Peyer's patch (tissue), 4 donors: ENCODE measurements at places on chromosomes 11 and 22.

- DNase-seq: no peak
Measured at GRCh38 chr11:936199-936598, 10.5 kb downstream of the AP2A2 start.

DNA sequence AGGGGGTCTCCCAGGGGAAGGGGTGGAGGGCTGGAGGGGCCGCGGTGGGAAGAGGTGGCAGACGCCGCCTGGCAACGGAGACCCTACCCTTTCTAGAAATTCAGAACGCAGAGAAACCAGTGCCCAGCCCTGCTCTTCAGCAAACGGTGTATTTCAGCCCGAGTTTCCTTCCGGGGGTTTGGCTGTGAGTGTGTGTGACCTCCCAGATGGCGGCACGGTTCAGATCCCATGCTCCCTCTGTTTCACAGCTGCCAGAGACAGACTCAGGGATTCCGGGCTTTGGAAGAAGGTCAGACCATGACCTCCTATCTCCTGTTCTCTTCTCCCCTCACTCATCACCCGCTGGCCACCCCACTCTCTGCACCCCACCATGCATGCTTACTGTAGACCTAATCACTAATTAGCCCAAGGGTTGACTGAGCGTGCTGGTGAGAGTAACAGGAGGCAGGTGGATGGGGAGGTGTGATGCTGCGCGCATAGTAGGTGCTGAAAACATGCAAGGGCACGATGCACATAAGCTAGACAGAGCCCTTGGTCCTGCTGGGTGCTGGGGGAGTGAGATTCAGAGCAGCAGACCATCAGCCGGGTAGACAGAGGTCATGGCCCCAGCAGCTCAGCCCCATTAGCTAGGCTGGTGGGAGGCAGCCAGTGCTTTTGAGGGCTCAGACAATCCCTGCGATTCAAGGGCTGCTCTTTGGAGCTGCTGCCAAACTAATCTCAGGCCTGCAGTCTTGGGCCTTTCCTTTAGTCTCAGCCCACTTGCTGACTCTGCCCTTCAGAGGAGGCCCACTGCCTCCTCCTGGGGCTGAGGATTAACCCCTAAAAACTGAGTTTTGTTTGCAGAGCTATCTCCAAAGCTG is 256.5 kb upstream of the CADM1 start:
- DNase-seq: no peak

DNA sequence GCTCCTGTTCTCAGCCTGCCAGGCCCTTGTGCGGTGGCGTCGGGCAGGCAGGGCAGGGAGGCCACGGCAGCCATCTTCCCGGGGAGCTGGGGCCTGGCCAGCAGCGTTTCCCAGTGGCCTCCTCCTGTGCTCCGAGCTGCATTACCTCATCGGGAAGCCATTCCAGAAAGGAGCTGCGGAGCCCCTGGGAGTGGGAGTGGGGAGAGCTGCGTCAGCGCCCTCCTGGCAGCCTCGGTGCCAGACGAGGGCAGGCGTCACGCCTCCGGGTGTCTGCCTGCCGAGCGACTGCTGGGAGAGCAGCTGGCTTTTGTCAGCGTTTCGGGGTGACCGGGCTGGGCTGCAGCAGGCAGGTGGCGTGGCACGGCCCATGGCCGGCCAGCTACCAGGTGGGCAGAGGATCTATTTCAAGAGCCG is 30.9 kb upstream of the WNT7B start:
- peak; percentile 65 for DNase-seq

GRCh38 chr22:32469799-32470212 is 4.8 kb upstream of the FBXO7 start:
- DNase-seq: no peak

- no peak for DNase-seq
Measured at GRCh38 chr11:28090052-28090749, 17.8 kb downstream of the KIF18A start.

DNA sequence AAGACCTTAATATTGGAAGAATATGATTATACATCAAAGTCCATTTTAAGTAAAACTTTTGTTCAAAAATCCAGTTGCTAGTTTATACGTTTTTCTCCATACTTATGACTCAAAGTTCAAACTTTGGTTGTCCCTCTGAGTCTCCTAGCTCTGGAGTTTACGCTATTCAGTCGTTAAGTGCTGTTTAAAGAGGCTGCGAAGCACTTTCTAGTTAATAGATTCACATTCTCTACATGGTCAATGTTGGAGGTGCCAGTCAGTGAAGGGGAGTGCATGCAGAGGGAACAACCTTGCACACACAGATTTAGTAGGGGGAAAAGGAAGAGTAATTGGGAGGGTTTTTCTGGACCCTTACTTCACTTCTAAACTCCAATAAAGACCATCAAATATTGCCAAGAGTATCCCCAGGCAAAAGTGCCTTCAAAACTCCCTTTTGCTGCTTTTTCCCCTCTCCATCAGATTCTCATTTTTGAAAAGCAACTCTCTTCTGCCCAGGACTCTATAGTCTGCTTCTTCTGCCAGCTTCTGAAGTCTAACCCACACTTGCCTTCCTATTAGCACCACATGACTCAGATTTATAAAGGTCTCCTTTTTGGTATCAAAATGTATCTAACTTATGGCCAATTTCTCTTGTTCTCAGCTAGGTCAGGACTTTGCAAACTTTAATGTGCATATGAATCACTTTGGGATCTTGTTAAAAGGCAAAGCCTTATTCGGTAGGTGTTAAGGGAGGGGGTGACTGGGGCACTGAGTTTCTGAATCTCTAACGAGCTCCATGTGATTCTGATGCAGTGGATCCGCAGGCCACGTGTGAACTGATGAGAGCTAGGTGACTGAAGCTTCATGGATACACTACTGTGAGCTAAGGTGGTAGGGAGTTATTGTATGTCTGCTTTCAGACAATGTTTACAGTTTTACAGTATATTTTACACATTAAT is 96.2 kb upstream of the MTMR2 start:
- DNase-seq: no peak

DNA sequence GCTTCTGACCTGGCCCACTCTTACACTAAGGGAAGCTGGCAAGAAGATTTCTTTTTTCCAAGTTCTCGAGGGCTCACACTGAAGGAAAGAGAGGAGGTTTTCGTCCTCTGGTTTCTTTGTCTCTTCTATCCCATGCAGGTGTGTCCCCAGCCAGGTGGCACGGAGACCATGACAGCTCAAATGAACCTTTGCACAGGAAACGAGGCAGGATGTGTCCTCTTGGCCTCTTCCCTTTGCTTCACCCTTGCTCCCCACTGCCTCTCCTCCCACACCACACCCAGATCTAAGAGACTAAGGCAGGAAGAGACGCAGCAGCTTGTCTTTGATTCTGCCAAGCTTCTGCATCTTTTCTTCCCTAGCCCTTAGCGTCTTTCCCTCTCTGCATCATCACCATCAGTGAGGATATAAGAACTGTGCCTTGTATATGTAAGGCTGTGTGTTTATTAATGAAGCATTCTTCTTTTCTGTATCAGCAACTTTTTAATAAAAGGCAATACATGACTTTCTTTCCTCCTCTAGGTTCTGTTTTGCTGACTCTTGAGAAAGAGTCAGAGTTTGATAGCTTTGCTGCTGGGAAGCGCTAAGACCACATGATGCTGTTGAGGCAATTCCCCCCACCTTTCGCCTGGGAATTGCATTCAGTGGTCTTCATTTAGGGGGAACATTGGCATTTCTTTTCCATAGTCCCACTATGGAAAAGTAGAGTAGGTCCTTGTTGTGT is 56.0 kb upstream of the PARVA start:
- no peak for DNase-seq

DNA sequence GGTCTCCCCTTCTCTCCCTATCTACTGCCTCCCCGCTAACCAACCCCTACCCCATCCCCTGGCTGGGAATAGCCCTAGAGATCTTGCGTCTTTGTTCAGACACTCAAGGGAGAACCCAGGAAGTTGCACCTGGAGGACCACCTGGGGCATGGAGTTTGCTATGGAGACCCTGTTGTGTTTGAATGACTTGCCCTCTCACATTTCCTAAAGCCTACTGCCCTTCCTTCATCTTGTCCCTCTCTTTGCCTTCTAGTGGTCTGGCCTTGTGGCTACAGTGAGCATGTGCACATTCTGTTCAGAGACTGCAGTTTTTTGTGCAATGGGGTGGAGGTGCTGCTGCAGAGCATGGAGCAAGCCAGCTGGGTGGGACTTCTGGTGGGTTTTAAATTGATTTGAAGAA is 42.5 kb downstream of the ZNRF3 start:
- no peak for DNase-seq

GRCh38 chr11:72009156-72009555 is 10.4 kb downstream of the IL18BP start:
- DNase-seq: no peak

DNA sequence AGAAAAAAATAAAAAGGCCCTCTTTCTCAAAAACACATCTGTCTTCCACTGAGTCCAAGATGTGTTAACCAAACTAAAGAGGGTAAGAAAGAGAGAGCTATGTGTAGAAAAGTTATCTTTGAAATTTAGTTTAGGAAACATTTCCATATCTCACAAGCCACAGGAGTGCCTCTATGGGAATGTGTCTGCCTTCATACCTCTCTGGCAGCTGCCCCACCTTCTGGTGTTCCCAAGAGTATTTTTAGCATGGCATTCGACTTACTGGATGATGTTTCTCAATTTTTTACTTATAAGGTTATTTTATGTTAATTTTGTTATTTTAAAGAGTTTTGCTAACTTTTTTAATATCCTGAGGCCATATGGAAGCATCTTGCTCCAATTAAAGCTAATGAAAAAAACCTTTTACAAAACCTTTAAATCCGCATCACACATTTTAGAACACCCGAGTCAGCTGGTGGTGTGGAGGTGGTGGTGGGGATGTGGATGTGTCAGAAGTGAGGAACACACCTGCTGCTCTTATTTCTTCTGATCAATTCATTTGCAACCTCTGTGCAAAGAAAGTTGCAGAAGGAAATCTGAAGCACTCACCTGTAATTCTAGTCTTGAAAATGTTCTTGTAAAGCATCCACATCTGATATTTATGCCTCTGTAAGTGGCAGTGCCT is 112.2 kb downstream of the NCAM1 start:
- no peak for DNase-seq

DNA sequence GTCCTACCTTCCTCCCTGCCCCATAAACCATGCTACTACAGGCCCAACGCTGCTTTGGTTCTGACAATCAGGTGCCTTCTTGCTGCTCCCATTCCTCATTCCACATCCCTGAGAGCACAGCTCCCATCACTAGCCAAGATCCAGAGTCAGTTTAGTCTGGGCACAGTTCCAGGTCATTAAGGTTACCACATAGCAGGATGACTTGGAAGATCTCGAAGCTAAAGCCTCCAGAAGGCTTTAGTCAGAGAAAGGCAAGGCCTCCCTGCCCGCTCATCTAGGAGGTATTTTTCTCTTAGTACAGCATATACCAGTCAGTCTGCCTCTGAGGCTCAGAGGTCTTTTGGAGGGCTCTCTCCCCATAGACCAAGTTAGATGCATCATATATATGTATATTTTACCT is 30.3 kb downstream of the TRIM66 start:
- DNase-seq: no peak

GRCh38 chr11:73184953-73185671 is 33.0 kb upstream of the P2RY2 start:
- DNase-seq: peak; percentile 60

GRCh38 chr11:14541192-14541947 is 21.2 kb upstream of the PSMA1 start:
- DNase-seq: no peak

DNA sequence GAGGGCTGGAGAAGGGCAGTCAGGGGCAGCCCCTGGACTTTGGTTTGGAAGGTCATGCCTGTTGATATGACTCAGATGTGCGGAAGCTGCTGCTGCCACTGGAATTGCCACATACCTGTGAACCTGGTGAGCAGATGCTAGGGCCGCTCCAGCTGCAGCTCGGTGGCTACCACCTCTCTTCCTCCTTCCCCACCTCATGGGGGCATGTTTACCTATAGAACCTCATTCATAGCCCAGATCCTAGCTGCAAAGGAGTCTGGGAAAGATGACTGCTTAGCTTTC is 17.5 kb upstream of the TSPAN18 start:
- no peak for DNase-seq

GRCh38 chr22:37525746-37526350 is 6.6 kb upstream of the CARD10 start:
- DNase-seq: no peak

DNA sequence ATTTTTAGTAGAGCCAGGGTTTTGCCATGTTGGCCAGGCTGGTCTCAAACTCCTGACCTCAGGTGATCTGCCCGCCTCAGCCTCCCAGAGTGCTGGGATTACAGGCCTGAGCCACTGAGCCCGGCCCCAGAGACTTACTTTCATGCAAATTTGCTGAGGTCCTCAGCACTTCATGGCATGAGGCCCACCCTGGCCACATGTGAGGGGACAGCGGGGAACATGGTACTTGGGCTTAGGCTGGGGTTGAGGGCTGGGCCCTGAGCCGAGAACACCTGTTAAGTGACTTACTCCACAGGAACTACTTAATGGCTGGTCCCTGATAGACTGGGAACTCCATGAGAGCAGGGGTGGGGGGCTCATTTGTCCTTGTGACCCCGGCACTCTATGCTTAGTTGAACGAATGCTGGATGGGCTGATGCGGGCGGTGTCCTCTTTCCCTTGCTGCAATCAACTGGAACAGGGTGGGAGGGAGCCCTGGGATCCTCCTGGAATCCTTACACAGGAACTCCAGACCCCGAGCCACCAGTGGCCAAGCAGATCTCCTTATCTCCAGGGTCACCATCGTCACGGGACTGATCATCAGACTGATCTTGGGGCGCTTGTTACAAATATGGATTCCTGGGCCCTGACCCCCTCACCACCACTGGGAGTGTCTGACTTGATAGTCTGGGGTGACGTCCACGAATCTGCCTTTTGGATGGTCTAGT is 1.0 kb downstream of the VSIG10L2 start:
- DNase-seq: no peak
